Upper lobe of left lung (tissue), 6 donors: ENCODE measurements at places on chromosomes 7 and 10. TPM values are rescaled to one million over a fixed set of nuclear protein-coding genes. Genes with fewer than 3 reads are reported as not detected.

CAV2 gene
- 154 TPM for total RNA-seq

RBP3 gene
- total RNA-seq: not detected

ADAM8 gene
- 24.0 TPM for total RNA-seq

VWA2 gene
- 12.2 TPM for total RNA-seq

HOXA13 gene
- total RNA-seq: not detected

SEMA3A gene
- total RNA-seq: 3.7 TPM

PON3 gene
- 12.9 TPM for total RNA-seq

ADIRF gene
- 202 TPM for total RNA-seq

RNF32 gene
- total RNA-seq: 2.6 TPM

GIMAP4 gene
- total RNA-seq: 40.9 TPM

MYH16 gene
- total RNA-seq: not detected

LIPN gene
- 0.29 TPM for total RNA-seq

CHST15 gene
- total RNA-seq: 16.1 TPM

NUTM2B gene
- 2.0 TPM for total RNA-seq

GIMAP5 gene
- total RNA-seq: 103 TPM

SPDYE1 gene
- total RNA-seq: not detected

- DNase-seq: no peak
- no peak overlapping the region for H3K4me3 ChIP-seq
- H3K27me3 ChIP-seq: no peaks in the 10 kb centered on the region
- H3K27ac ChIP-seq: no peak overlapping the region
- no peaks in the 10 kb centered on the region for H3K36me3 ChIP-seq
Observed at GRCh38 chr7:51213618-51214017, 103.0 kb downstream of the COBL start.

DNA sequence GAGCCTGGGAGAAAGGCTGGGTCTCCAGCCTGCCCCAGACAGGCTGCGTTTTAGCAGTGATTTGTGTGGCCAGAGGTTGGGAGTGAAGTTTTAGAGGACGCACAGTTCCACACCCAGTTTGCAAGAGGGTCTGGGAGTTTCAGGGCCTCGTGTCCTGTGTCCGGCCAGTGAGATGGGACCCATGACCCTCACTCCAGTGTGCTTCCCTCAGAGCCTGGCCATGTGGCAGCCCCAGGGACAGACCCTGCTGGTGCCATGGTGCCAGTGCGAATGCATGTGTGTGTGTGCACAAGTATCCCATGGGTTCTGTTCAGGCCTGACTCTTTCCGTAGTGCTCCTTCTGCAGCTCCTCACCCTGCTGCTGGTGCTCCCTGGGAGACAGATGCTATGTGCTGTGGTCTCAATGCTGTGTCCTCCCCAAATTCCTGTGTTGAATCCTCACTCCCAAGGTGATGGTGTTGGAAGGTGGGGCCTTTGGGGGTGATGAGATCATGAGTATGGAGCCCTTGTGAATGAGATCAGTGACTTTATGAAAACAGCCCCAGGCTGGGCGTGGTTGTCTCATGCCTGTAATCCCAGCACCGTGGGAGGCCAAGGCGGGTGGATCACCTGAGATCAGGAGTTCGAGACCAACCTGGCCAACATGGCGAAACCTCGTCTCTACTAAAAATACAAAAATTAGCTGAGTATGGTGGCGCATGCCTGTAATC lies 16.5 kb downstream of the ECHDC3 start:
- no peak for DNase-seq
- peaks cover 11% of the 10 kb centered on the region for H3K4me1 ChIP-seq
- peak overlapping the region; percentile 40 for H3K27ac ChIP-seq
- H3K36me3 ChIP-seq: peaks cover 47% of the 10 kb centered on the region
- H3K4me3 ChIP-seq: no peak overlapping the region
- no peaks in the 10 kb centered on the region for H3K27me3 ChIP-seq

DNA sequence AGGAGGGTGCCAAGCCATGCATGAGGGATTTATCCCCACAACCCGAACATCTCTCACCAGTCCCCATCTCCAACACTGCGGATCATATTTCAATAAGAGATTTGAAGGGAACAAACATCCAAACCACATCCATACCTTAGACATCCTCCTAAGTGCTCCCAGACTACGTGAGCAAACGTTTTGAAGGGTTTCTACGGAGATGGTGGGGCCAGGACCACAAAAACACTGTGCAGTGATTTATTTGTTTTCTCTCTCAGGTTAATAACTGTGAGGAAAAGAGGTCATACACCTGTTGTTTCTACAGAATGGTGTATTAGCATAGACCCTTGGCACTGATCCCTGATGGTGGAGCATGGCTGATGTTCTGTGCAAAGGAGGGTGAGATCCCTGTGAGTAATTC lies 277.8 kb downstream of the FRMD4A start:
- no peak for DNase-seq
- no peaks in the 10 kb centered on the region for H3K36me3 ChIP-seq
- no peaks in the 10 kb centered on the region for H3K27me3 ChIP-seq
- H3K4me3 ChIP-seq: no peak overlapping the region

DNA sequence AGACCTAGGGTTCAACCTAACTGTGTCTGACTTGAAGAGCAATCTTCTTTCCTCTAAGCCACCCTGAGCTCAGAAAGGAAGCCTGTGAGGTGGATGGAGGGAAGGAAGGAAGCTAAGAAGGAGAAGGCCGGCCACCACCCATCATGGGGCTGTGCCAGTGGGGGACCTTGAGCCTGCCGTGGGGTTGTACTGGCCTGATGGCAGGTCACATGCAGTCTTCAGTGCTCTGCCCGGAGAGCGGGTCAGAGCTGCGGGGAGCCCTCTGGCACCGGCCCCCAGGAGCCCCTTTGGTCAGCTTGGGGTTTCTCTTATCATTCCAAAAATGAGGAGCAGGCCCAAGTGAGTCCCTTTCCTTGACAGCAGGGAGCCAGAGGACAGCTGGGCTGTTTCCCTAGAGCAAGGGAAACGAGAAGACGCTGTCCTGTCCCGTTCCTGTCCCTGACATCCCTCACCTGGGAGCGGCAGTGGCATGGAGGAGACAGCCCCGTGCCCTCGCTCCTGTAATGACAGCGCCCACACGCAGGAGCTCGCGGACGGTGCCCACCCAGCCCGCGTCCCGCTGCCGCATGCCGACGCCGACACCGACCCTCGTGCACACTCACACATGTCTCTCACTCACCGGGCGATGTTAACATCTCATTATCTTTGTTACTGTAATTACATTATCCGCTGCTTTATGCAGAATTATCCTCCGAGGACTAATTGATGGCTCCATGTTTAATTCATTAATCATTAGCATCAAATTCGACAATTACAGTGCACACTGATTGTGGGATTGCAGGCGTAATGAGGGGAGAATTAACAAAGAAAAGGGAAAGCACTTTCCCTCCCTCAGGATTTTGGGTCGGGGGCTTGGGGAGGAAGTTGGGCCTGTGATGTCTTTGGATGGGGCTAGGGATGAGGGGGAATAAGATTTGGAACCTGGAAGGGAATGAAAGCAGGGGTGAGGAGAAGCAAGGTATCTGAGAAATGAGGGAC lies 31.3 kb downstream of the GBX1 start:
- no peak for DNase-seq
- H3K4me1 ChIP-seq: no peaks in the 10 kb centered on the region
- H3K27me3 ChIP-seq: no peaks in the 10 kb centered on the region
- no peak overlapping the region for H3K4me3 ChIP-seq
- H3K36me3 ChIP-seq: peaks cover 27% of the 10 kb centered on the region
- no peak overlapping the region for H3K27ac ChIP-seq

DNA sequence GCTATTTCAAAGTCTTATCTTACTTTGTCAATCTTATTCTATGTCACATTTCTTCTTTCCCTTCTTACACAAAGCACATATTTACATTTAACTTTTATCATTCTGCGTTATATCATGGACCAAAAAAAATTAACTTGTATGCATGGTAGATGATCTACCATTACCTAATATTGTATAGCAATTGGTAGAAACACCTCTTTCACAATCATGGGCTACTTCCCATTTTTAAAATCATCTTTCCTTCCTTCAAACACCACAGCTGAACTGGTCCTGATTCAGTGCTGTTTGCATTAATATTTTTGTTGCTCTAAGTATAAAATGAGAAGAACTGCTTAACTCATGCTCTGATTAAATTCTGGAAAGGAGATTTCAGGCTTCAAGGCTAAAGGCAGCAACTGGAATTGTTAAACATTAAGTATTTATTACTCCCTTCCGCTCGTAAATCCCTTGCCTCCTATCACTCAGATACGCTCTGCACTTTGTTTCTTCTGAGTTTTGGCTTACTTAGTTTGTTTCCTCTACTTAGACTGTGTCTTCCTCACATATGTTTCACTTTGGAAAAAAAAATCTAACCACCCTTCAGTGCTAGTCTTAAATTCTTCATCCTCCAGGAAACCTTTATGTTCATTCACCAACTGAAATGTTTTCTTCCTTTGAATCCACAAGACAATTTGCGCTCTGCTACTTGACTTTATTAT lies 901.4 kb downstream of the PCDH15 start:
- no peak overlapping the region for H3K27ac ChIP-seq
- H3K4me1 ChIP-seq: no peaks in the 10 kb centered on the region
- no peak for DNase-seq
- no peak overlapping the region for H3K4me3 ChIP-seq
- H3K36me3 ChIP-seq: no peaks in the 10 kb centered on the region
- no peaks in the 10 kb centered on the region for H3K27me3 ChIP-seq

- H3K36me3 ChIP-seq: peaks cover 30% of the 10 kb centered on the region
- peak overlapping the region; percentile 92 for H3K4me3 ChIP-seq
- peaks cover 52% of the 10 kb centered on the region for H3K4me1 ChIP-seq
- H3K27ac ChIP-seq: peak overlapping the region; percentile 93
- H3K27me3 ChIP-seq: no peaks in the 10 kb centered on the region
Observed at GRCh38 chr10:73744664-73744975, 448 bp downstream of the SEC24C start.

GRCh38 chr10:89153116-89153515 lies 54.0 kb downstream of the CH25H start:
- DNase-seq: no peak
- H3K27me3 ChIP-seq: no peaks in the 10 kb centered on the region
- no peak overlapping the region for H3K4me3 ChIP-seq
- no peaks in the 10 kb centered on the region for H3K36me3 ChIP-seq
- no peaks in the 10 kb centered on the region for H3K4me1 ChIP-seq
- H3K27ac ChIP-seq: no peak overlapping the region

- H3K36me3 ChIP-seq: no peaks in the 10 kb centered on the region
Observed at GRCh38 chr10:119281581-119282071, 74.3 kb downstream of the GRK5 start.

DNA sequence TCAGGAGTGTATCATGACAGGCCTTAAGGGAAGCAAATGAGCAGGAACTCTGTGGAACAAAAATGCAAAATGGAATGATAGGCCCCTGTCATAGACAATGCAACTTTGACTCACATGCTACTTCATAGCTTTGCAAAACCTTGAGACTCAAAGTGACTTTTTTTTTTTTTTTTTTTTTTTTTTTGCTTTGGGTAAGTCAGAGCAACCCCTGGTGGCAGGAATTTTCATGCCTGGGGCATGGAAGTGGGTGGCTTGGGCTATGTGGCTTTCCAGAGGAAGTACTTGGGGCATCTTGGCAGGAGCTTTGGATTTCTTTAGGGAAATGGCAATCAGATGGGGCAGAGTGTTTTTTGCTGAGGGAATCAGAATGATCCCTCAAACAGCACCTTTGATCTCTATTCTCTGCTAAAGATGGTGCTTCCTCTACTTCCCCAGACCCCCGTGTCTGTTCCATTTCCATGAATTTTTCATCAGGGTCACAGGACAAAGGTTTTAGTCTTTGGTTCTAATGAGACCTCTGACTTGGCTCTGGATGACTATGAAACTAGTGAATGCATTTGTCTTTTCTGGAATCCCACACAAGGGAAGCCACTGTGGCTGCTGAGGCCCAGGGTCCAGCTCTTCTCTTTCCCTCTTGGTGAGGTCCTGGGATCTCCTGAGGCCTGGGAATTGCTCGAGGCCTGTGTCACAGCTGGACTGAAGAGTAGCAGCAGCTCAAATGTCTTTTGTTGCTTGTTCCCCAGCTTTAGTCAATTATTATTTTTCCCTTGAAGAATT lies 62.8 kb downstream of the TACC2 start:
- no peaks in the 10 kb centered on the region for H3K27me3 ChIP-seq
- no peak overlapping the region for H3K4me3 ChIP-seq
- peak overlapping the region; percentile 63 for H3K27ac ChIP-seq
- H3K4me1 ChIP-seq: peaks cover 11% of the 10 kb centered on the region
- H3K36me3 ChIP-seq: no peaks in the 10 kb centered on the region
- no peak for DNase-seq

GRCh38 chr10:77544617-77545016 lies 93.0 kb downstream of the KCNMA1 start:
- H3K27me3 ChIP-seq: no peaks in the 10 kb centered on the region
- no peak for DNase-seq
- no peak overlapping the region for H3K27ac ChIP-seq
- H3K36me3 ChIP-seq: no peaks in the 10 kb centered on the region
- no peak overlapping the region for H3K4me3 ChIP-seq
- H3K4me1 ChIP-seq: no peaks in the 10 kb centered on the region

GRCh38 chr7:150363370-150363769 lies 5.3 kb upstream of the REPIN1 start:
- no peaks in the 10 kb centered on the region for H3K27me3 ChIP-seq
- no peak overlapping the region for H3K27ac ChIP-seq

- H3K27me3 ChIP-seq: no peaks in the 10 kb centered on the region
- no peak overlapping the region for H3K27ac ChIP-seq
- H3K4me1 ChIP-seq: no peaks in the 10 kb centered on the region
Observed at GRCh38 chr10:116866987-116867595, 17.8 kb downstream of the ENO4 start.

- H3K27ac ChIP-seq: no peak overlapping the region
- H3K4me3 ChIP-seq: no peak overlapping the region
- H3K27me3 ChIP-seq: no peaks in the 10 kb centered on the region
- no peak for DNase-seq
Observed at GRCh38 chr10:92366412-92367021, 75.5 kb downstream of the MARCHF5 start.

- no peak overlapping the region for H3K4me3 ChIP-seq
- H3K27ac ChIP-seq: no peak overlapping the region
- no peaks in the 10 kb centered on the region for H3K36me3 ChIP-seq
- H3K4me1 ChIP-seq: peaks cover 14% of the 10 kb centered on the region
- no peaks in the 10 kb centered on the region for H3K27me3 ChIP-seq
Observed at GRCh38 chr7:36787933-36788378, 63.7 kb upstream of the AOAH start.

DNA sequence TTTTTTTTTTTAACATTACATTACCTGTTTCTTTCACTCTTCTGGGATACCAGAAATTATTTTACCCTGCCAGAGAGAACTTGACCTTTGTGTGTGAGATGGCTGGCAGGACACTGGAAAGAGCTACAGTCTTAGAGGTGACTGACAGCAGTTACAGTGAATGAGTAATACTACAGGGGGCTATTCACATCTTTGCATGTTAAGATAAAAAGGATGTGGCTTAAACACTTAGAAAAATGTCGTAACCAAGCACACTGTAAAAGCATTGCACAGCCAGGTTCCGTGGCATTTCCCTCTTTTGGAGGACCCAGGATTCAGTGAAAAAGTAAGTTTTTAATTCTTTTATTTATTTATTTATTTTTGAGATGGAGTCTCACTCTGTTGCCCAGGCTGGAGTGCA lies 18.8 kb upstream of the TBC1D12 start:
- DNase-seq: no peak
- no peak overlapping the region for H3K4me3 ChIP-seq
- H3K27ac ChIP-seq: no peak overlapping the region
- H3K27me3 ChIP-seq: no peaks in the 10 kb centered on the region
- H3K4me1 ChIP-seq: no peaks in the 10 kb centered on the region
- no peaks in the 10 kb centered on the region for H3K36me3 ChIP-seq

GRCh38 chr10:21317902-21318301 lies 207.6 kb downstream of the SKIDA1 start:
- H3K27ac ChIP-seq: no peak overlapping the region
- H3K36me3 ChIP-seq: no peaks in the 10 kb centered on the region
